ENCODE measurements at places on chromosomes 2 and 18. TPM values are rescaled to one million over a fixed set of nuclear protein-coding genes. Genes with fewer than 3 reads are reported as not detected.

- DNase-seq, result no peak
Measured at GRCh38 chr2:232300894-232301387, 77.6 kb upstream of the ALPP start.

- DNase-seq, result no peak
Measured at GRCh38 chr2:102061962-102062795, 70.4 kb downstream of the IL1R2 start.

Gene B3GNT7
- total RNA-seq, result 9.1 TPM

- no peak for DNase-seq
Measured at GRCh38 chr18:59787998-59788790, 91.0 kb upstream of the CCBE1 start.

Gene RIT2
- total RNA-seq, result not detected

Gene ACP1
- 79.2 TPM for total RNA-seq

- no peak for DNase-seq
Measured at GRCh38 chr18:9705183-9705829, 2.8 kb upstream of the RAB31 start.

- no peak for DNase-seq
Measured at GRCh38 chr18:49733896-49734585, 79.3 kb downstream of the ACAA2 start.

DNA sequence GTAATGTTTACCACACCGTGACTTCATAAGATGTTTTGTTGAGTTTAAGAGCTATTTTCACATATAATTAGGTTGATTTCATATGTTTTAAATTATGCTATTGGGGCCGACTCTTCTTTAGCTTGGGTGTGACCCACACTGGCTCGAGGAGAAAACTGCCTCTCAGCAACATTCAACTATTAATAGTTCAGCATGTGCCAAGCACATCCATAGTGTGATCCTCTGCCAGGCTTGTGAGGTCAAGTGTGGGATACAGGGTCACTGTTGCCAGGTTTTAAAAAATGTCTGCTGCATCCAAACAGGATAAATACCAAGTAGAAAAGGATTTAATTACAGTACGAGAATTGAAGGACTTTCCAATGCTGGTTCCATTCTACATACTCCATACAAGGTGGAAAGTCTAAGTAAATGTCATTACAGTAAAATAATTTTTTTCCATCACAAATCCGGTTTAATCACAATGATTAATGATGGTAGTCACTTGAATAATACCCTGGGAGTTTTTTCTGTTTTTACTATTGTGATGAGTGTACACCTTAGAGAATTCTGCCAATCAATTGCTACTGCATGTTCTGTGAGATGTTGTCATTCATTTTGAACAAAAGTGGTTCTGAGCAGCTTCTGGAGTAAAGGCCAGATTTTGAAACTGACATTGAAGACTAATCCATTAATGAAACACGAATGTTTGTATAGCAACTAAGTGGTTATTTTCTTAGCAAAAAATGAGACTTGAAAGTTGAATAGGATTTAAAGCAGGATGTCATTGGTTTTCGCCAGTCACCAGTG, 84.5 kb downstream of the ABI2 start:
- no peak for DNase-seq

DNA sequence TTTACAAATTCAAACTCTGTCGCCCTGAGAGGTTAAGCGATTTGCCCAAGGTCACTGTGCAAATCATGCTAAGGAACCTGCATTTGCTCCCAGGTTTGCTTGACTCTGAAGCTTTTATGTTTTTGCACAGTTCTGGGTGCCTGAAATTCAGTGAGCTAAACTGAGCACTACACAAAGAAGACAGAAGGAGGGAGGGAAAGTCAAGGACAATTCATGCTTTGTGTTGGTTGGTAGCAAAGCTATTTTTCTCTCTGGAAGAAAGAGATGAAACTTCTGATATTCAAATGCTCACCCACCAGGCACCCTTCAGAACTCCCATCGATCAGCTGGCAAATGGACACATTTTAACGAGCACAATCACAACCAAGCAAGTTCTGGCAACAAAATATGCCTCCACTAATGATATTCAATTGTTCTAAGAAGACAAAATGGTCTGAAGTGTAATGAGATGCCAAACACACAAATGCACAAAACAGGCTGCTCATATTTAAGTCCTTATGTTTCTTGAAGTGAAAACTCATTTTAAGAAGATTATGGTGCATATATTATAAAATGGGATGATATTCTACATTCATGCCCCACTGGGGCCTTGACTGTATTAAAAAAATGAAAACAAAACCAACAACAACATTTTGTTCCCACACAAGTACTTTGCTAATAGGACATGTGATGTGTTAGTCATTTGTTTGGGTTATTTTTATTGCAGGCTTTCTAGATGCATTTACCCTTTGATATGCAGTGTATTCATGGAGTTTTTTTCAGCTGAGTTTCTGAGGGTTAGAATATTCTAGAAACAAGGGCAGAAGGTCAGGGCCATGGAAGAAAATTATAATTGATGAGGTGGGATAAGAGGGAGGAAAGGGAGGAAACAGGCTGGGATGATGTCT, 445.6 kb upstream of the CELF4 start:
- DNase-seq, result no peak

DNA sequence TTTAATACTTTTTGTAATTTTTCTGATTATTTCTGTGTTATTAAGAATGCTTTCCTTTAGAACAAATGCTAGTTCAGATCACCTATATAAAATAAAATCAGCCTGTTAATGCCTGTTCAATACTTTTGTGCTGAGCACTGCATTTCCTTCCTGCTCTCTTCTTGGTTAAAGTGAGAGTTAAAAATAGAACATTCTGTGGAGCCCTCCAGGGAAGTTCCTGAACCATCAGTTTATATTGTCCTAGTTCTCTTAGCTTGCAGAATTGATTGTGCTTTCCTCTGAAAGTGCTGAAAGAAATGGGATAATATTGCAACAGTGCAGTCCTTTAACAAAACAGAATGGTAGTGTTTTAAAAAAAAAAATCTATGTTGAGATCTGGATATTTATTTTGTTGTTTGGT, 74.6 kb upstream of the UBXN4 start:
- DNase-seq, result no peak

DNA sequence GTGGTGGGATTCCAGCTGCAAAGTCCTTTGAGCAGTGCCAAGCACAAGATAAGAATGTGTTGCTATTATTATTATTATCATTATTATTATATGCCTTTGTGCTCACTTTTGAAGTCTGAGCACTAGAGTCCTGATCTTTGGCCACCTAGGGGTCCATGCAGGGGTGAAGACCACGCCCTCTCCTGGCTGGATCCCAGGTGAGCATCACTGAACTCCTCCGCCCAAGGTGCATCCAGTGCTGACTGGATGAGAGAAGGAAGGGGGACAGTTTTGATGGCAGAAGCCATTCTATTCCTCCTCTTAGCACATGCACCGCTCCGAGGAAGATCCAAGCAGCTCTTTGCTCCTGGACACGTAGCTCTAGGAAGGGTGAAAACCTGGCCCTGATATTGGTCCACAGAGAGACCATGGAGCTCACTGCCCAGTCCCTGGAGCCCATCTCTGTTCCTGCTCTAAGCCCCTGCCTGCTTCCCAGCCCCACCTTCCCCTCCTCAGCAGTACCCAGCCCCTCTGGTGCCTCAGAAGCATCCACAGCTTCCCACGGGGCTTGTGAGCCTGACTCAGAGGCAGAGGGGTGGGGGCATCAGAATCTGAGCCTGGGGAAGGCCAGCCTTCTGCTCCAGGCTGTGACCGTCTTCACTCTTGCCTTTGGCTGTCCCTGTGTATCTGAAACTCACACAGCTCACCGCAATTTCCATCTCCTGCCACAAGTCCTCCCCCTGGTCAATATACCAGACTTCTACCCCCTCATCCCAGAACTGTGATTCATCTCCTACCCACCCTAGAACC, 45.4 kb downstream of the MCFD2 start:
- DNase-seq, result no peak

Gene IL1A
- total RNA-seq, result not detected

Gene PDCD1
- total RNA-seq, result 1.2 TPM

- DNase-seq, result no peak
Measured at GRCh38 chr18:9616049-9616448, 1.7 kb upstream of the PPP4R1 start.

Gene ADAM23
- 69.1 TPM for total RNA-seq

GRCh38 chr2:138244501-138244925, 257.1 kb upstream of the SPOPL start:
- no peak for DNase-seq

GRCh38 chr2:5495586-5495985, 196.6 kb upstream of the SOX11 start:
- no peak for DNase-seq

DNA sequence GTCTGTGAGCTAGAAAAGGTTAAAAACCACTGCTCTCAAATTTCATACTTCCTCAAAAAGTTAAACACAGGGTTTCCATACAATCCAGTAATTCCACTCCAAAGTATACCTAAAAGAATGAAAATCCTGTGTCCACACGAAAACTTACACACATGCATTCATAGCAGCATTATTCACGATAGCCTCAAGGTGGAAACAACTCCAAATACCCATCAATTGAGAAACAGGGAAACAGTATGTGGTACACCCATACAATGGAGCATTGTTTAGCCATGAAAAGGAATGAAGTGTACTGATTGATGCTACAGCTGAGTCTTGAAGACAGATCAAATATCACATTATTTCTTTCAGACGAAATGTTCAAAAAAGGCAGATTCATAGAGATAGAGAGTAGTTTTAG, 36.7 kb downstream of the UXS1 start:
- DNase-seq, result no peak

GRCh38 chr2:201938156-201938775, 95.4 kb upstream of the FZD7 start:
- DNase-seq, result no peak

DNA sequence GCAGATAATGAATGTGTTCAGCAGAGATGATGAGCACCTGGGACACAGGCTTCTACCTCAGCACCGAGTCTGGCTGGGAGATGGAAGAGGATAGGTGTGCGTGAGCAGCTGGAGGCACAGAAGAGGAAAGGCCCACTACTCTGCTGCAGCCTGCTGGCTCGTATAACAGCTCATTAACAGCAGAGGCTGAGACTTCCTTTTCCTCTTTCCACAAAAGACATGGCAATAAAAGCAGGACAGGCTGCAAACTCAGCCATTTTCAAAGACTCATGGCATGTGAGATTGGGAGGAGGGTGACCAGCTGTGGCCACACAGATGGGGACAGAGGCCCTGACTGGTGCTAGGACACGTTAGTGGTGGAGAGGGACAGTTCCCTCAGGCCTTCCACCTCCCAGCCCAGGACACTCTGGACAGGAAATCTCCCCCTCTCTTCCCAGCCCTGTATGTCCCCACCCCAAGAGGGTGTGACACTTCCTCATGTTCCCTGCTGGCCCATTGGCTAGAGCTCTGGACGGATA, 60.3 kb downstream of the CACNB4 start:
- DNase-seq, result no peak

Gene TTC39C
- total RNA-seq, result 4.0 TPM

DNA sequence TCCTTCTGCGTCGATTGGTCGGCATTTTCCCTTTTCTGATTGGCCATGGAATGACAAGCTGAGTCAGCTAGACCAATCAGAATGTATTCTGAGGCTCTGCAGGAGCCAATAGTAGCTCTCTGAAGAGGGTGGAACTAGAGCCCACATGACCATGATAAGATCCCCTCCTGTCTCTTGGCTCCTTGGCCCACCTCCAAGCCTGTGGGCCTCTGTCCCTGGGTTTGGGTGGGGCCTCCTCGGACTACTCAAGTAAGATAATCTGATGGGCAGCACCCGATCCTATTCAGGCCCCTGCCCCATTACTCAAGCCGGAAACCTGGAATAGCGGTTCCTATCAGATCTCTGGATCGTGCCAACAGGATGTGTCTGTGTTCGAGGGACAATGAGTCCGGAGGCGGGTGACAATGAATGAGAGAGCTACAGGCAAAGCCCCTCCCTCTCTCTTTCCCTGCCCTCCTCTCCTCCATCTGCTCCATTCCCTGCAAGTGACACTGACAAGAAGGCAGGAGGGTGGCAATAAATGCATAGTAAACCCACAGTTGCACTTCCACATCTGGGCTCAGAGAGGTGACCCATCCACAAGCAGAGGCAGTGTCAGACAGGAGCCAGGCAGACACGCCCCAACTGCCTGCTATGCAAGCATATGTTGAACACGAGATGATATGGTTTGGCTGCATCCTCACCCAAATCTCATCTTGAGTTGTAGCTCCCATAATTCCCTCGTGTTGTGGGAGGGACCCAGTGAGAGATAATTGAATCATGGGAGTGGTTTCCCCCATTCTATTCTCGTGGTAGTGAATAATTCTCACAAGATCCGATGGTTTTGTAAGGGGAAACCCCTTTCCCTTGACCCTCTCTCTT, 114.7 kb downstream of the TNS1 start:
- DNase-seq, result peak; percentile 83

GRCh38 chr18:59708988-59709387, 11.8 kb upstream of the CCBE1 start:
- DNase-seq, result no peak

DNA sequence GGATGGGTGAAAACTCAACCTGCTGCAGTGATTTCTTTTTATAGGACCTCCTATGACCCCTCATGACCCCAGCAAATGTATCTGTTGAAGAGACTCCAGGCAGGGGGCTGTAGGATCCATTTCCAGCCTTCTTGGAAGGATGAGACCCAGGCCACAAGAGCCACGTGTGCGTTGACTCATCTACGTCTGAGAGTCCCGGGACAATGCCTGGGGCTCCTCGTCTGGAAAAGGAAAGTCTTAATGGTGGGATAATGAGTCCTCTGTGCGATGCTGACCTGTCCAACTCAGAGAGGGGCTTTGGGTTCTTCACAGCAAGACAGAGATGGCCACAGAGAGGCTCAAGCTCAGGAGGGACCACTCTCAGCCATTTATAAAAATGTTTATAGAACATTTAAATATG, 80.8 kb downstream of the SMIM21 start:
- no peak for DNase-seq

GRCh38 chr18:58580623-58581022, 48.3 kb downstream of the ALPK2 start:
- no peak for DNase-seq

Gene NCKAP5
- total RNA-seq, result 4.3 TPM

GRCh38 chr18:38362286-38362792, 796.7 kb upstream of the CELF4 start:
- DNase-seq, result no peak

DNA sequence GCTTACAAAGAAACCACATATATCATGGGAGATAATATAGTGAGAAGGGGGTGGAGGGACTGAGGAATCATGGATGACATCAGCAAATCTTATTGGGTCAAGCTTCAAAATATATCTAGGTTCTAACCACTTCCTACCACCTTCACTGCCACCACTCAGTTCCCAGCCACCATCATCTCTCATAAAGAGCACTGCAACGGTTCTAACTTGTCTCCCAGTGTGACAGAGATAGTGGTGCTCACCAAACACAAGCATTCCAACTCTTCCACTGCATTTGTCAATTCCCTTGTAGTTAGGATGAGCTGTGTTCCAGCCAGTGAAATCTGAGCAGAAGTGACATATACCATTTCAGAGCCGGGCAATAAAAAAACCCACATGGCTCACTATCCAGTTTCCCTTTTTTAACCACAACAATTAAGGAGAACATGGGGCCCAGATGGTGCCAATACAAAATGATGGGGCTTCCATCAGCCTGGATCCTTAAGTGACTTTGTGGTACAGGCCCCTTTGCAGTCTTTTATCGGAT, 318.1 kb downstream of the NBAS start:
- DNase-seq, result no peak

Gene VRK2
- 29.4 TPM for total RNA-seq

Gene INHBB
- 7.1 TPM for total RNA-seq

GRCh38 chr18:48605408-48605845, 66.6 kb downstream of the CTIF start:
- DNase-seq, result no peak
